ENCODE measurements at places on chromosomes 12 and 14. TPM values are rescaled to one million over a fixed set of nuclear protein-coding genes. Genes with fewer than 3 reads are reported as not detected.
A peak's percentile ranks its signal among the peaks of the same experiment; 100 is the strongest.

DNA sequence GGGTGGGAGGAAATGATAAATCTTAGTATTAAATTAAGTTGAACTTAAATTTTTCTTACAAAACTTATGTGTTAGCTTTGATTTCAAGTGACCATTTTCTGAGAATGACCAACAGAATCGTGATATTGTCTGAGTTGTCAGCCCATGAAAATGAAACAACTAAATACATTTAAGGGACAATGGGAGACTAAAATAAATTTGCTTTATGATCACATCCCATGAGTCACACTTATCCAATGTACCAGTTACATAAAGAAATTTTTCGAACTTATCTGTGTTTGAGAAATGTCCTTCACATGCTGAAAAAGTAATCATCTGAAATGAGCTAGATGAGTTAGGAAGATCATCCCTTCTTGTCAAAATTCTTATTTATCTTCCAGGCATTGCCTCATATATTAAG is 415.9 kb upstream of the SYT1 start:
- DNase-seq: no peak

- no peak for DNase-seq
These were observed 63.3 kb downstream of the TSHR start for GRCh38 chr14:81018684-81019083.

GRCh38 chr14:96673706-96674105 is 123.5 kb upstream of the VRK1 start:
- no peak for DNase-seq

DNA sequence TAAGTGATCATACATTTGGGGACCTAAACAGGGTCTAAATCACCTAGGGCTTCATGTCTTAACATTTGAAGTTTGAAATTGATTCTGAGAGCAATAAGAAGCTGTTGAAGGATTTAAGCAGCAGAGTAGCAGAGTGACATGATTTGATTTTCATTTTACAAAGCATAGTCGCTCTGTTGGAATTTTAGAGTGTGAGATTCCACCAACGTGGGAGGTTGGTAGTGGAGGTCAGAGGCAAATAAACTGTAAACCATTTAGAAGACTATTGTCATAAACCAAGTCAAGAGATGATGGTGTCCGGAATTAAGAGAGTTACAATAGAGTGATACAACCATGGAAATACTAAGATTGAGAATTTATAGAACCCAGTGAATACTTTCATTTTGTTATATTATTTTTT is 52.7 kb upstream of the ZDHHC17 start:
- DNase-seq: no peak

DNA sequence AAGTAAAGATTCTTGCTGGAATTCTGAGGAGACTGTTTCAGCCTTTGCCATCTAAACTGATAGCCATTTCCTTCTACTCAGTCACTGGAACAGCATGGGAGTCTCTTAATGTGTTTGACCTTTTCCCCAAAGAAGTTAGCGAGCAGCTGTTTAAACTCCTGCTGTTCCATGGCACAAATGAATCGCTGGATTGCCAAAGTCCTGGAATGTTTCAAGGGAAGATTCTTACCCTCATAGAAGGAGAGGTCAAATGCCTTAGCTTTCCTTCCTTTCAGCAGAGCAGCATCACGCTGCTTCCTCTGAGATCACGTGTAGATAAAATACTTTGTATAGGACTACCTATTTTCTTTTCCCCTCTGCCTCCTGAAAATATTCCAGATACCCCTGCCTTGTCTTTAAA is 10.5 kb upstream of the NR2C1 start:
- DNase-seq: peak; percentile 66

- DNase-seq: peak; percentile 71
These were observed 10.8 kb downstream of the PITPNM2 start for GRCh38 chr12:123139926-123140675.

DNA sequence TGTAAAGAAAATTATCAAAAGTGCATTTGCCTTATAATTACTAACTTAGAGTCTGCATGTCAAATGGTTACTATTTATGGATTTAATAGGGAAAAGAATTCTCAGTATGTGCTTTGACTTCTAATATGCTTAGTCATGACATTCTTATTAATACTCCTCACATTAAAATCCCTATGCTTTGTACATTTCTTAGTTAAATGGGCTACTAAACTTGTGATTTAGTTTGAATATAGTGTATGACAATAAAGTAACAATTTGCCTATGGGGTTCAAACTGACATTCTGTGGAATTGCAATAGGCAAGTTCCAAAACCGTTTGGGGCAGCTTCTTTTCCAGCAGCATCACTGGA is 361.9 kb upstream of the TMTC1 start:
- no peak for DNase-seq

- DNase-seq: no peak
These were observed 66.7 kb downstream of the MED13L start for GRCh38 chr12:116210762-116211161.

GRCh38 chr12:85805654-85806053 is 30.6 kb downstream of the RASSF9 start:
- DNase-seq: peak; percentile 3

- peak; percentile 63 for DNase-seq
These were observed 610.0 kb upstream of the LMO3 start for GRCh38 chr12:17215759-17216570.

GRCh38 chr12:121217761-121218160 is 7.8 kb downstream of the P2RX4 start:
- DNase-seq: no peak

RNASE8 gene
- total RNA-seq: not detected

DHRS2 gene
- not detected for total RNA-seq

WDR89 gene
- 20.8 TPM for total RNA-seq

Measured in tongue (tissue), 3 donors.